ENCODE measurements at places on chromosomes 2 and 18.
A peak's percentile ranks its signal among the peaks of the same experiment; 100 is the strongest.

DNA sequence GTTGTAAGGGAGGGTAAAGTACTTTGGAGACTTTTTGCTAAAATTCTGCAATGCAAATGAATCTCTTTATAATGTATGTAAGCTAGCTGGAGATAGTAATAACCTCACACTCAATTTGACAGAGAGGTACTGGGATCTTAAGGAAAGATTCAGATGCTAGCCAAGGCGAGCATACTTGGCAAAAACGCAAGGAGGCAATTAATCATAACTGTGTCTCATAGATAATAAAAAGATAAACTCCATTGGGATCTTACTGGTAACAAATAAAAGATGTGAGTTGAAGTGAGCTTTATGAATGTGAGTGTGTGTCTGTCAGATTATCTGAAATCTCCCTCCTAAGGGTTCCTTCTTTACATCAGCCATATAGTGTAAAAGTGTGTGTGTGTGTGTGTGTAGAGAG lies 533.0 kb downstream of the TMX3 start:
- DNase-seq = no peak

DNA sequence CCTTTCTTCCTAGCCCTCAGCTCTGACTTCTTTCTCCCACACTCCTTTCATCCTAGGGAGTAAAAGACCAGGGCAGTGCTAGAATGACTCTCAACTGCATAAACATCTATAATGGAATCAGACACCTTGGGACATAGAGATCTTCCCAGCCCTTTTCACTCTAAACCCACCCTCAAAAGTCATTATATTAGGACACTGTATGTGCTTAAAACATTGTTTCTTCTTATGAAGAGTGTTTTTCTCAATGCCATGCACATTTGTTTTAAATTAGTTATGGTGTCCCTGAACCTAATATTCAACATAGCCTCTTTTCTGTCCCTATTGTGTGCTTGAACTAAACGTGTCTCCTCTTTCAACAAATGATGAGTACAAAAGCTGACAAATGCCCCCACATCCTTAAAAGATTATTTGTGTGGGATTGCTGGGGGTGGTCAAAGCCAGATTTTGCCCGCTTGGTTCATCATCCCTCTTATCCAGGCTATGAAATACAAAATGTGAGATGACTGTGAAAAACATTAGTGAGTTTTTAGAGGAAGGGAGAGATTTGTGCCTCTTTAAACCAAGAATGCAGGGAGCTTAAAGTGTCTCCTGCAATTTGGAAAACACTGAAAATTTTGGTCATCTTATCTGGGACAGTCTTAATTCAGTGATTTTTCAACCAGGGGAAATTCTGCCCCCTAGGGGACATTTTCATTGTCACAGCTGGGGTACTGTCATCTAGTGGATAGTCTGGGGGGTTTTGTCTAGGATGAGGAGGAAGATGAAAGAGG lies 29.0 kb downstream of the SERPINB5 start:
- DNase-seq = peak; percentile 4

DNA sequence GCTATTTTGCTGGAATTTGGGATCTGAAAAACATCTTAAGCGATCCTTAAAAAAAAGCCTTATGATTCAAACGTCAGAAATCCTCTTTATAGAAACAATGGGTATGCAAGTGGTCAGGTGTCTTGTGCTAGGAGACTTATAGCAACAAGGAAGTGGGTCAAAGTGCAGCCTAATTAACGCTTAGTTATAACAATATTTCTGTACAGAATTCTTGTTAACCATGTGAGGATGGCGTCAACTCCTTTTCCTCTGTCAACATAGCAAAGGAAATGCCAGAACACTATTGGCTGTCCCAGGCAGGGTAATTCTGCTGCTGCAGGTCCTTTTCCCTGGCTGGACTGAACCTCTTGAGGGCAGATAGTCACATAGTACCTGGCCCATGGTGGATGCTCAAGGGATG lies 189.4 kb downstream of the MSH2 start:
- no peak for DNase-seq

DNA sequence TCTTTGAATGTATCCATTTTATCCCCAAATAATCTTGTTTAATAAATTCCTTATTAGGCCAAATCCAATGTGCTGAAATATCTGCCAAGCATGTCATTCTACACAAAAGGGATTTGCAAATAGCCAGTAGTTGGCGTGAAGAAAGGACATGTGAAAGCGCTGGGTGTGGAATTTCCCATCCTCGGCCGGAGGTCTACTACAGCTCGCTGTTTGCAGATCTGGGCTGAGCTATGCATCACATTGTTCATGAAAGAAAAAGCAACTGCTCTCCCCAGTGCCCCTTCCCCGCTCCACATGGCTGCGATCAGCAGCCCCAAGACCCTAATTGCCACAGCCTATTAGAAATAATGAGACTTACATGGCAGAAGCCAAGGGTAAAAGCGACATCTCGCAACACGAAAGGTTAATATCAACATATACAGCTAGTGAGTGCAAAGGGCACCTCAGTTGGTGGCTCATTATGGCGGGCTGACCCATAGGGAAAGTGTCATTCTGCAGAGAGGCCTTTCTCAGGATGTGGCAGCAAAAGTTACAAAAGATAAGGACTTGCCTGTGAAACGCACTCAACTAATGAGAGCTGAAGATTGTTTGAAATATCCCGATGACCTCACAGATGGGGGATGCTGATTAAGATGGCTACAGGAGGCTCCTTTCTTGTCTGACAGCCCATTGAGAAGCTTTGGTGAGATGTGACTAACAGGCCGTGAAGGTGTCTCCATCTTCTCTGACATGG lies 126.9 kb upstream of the CYP1B1 start:
- DNase-seq = no peak

DNA sequence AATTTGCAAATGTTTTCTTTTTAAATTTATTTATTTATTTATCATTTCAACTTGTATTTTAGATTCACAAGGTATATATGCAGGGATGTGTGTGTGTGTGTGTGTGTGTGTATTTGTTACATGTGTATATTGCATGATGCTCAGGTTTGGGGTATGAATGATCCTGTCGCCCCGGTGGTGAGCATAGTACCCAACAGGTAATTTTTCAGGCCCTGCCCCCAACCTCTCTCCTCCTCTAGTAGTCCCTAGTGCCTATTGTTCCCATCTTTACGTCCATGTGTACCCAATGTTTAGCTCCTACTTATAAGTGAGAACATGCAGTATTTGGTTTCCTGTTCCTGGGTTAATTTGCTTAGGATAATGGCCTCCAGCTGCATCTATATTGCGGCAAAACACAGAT lies 33.0 kb upstream of the KIF5C start:
- DNase-seq = no peak

GRCh38 chr2:31894656-31895055 lies 116.2 kb downstream of the MEMO1 start:
- no peak for DNase-seq

GRCh38 chr2:106058469-106059137 lies 135.5 kb downstream of the UXS1 start:
- no peak for DNase-seq

DNA sequence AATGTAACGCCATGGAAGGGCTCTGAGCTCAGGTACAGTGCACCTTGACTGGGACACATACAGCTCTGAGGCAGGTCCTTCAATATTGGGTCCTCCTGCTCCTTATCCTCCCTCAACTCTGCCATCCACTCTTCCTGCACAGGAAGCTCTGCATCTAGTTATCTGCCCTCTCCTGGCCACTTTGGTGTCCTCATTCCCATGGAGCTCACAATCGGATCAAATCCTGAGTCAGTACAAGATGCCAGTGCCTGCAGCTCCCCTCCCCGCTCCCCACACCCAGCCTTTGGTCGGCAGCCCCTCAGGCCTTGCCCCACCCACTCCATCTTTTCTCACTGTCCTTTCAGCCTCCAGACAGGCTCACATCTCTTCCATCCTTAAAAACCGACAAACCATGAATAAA lies 58.0 kb downstream of the LRRFIP1 start:
- DNase-seq = no peak

GRCh38 chr2:149038442-149039212 lies at the start of gene LYPD6B:
Gene LYPD6B (plus strand): TSS chr2:149038699. CDS start chr2:149130949, 92,250 bp downstream.
- no peak for DNase-seq

DNA sequence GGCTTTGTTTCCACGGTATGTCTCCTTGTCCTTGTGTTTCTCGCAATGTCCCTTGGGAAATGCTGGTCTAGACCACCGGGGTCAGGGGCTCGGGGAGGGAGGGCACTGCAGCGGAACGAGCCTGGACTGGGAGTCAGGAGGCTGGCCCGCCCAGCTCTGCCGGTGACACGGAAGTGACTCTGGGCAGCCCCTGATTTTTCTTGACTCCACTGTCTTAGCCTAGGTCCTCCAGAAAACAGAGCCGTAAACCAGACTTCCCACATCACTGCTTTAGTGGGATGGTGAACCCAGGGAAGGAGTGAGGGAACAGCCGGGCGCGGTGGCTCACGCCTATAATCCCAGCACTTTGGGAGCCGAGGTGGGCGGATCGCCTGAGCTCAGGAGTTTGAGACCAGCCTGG lies 144.2 kb downstream of the ASB1 start:
- DNase-seq = no peak

GRCh38 chr18:37258131-37258530 lies 307.5 kb downstream of the CELF4 start:
- DNase-seq = no peak

DNA sequence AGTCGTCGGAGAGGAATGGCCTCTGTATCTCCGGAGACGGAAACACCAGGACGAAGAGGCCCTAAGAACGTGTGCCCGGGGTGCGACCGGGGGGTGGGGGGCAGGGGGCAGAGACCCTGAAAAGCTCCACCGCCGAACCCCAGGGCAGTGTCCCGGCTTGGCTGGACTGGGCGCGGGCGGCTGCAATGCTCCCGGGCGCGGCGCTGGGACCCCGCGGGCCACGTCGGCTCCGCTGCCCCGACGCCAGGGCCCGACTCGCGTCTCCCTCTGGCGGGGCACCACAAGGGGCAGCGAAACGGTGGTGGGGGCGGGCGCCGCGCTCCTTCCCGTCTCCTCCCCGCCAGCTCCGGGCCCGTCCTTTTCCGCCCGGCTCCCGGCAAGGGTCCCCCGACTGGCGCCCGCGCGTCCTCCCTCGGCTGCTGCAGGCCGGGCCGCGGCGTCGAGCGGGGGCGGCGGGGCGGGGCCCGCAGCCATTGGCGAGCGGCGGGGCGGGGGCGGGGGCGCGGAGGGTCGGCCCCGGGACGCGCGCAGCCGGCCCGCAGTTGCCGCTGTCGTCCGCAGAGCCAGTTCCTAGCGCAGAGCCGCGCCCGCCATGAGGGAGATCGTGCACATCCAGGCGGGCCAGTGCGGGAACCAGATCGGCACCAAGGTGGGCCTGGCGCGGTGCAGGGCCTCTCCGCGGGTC lies at the start of gene TUBB6:
Gene TUBB6, plus strand, starts transcription at position 541 of the 685 bp plus-strand sequence. Its CDS starts 52 bp downstream, at position 593.
- DNase-seq = peak; percentile 50

- DNase-seq = no peak
Measured at GRCh38 chr2:69701100-69701945, 40.6 kb upstream of the ANXA4 start.

GRCh38 chr2:172278667-172279066 lies 148.7 kb upstream of the ITGA6 start:
- DNase-seq = no peak

GRCh38 chr2:187842978-187843847 lies 289.0 kb upstream of the TFPI start:
- no peak for DNase-seq

DNA sequence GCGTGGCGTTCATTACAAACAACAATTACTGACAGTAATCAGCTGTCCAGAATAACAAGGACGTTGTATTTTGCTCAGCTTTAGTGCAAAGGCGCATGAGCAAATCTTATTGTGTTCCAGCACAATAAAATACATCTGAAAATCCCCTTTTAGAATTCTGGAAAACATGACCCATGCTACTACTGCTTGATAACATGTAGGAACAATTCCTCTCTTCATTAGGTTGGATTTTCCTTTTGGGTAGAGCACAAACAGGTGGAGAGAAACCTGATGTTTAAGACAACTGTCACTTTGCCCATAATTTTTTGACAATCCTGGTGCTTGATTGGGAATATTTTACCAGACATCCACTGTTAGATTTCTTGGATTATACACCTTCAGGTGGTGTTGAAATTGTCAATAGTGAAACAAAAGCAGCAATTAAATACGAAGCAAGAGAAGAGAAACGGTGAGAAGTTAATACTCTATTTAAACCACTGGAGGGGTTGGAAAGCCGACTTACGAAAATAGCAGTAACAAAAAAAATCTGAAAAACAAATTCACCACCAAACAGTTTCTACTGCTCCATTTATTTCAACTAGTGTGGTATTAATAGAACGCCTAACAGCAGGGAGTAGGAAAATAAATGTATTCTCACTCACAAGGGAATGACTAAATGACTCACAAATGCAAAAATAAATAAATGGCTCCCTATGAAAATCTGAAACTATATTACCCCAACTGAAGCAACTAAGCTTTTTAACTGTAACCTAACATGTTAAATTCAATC lies 102.7 kb downstream of the CPO start:
- no peak for DNase-seq

DNA sequence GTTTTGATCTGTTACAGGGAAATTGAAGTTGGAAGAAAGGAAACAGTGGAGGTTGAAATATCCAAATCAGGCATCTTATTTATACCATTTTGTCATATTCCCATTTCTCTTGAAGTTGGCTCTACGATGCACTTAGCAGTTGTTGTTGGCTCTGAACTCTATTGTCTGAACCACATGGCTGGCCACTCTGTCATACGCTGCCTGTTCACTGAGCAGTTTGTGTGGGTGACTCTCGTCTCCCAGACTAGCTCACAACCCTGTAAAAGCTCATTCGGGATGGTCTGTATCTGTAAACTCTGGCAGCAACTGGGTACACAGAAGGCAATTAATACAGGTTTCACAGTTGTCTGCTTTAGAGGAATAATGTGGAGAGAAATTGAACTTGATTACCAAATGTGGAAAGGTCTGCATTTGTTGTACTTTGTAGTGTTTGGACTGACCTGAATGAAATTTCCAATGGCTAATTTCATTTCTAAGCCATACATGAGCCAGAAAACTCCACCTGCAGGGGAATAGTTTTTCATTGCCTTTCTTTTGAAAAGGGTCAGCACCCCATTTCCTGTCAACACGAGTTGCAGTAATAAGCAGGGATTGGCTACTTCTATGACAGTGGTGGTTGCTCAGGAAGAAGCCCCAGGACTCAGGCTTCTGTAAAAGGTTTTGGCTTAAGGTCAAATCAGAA lies 378.2 kb downstream of the OSR1 start:
- DNase-seq = no peak

All from activated T-cell treated with anti-CD3 and anti-CD28 coated beads for 48 hours (primary cell).